ENCODE measurements at places on chromosomes 4 and X. TPM values are rescaled to one million over a fixed set of nuclear protein-coding genes. Genes with fewer than 3 reads are reported as not detected.

- DNase-seq, result no peak
Measured at GRCh38 chr4:168398589-168398988, 80.0 kb upstream of the DDX60 start.

Gene TLR10
- not detected for total RNA-seq

- no peak for DNase-seq
Measured at GRCh38 chr4:140098455-140099160, 55.4 kb downstream of the MAML3 start.

Gene FRG2
- not detected for total RNA-seq

DNA sequence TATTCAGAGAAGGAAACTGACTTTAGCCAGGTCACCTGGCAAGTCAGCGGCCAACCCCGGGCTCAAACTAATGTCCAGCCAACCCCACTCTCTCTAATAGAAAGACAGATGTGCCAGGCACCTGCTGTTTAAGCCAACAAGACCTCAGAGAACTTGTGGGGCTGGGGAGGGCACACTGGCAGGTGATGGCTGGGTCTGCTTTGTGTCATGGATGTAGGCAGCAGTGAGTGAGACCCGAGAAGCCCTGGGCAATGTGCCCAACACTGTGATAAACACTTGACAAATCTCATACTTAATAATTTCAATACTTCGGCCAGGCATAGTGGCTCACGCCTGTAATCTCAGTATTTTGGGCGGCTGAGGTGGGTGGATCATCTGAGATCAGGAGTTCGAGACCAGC lies 9.0 kb upstream of the CD99L2 start:
- DNase-seq, result peak; percentile 30

DNA sequence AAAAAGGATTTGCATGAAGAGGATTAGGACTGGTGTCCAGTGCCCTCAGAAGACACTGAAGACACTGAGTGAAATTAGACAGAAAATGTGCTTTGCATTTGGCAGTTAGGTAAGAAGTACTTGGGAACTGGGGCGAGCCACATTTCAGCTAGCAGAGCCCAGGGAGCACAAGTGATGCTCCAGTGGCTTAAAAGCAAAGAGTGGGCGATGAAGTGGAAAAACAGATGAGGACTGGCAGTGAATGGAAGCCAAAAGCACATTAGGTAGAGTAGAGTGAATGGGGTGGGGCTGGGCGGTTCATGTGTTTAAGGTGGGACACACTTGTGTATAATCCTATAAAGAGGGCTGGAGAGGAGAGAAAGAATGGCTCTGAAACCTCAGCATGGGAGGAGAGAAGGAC lies 18.4 kb downstream of the DCLK2 start:
- no peak for DNase-seq

Gene FRMD7
- total RNA-seq, result 0.47 TPM

GRCh38 chrX:9341291-9342201 lies 123.3 kb upstream of the TBL1X start:
- peak; percentile 71 for DNase-seq

Measured in heart right ventricle (tissue), 16 donors.